HepG2 (cell line): ENCODE measurements at places on chromosomes 13 and 19. TPM values are rescaled to one million over a fixed set of nuclear protein-coding genes. Genes with fewer than 3 reads are reported as not detected.

GRCh38 chr13:50829896-50830295, 13.6 kb downstream of the DLEU7 start:
- DNase-seq: no peak

- DNase-seq: no peak
Measured at GRCh38 chr13:66977161-66977560, 253.0 kb downstream of the PCDH9 start.

DNA sequence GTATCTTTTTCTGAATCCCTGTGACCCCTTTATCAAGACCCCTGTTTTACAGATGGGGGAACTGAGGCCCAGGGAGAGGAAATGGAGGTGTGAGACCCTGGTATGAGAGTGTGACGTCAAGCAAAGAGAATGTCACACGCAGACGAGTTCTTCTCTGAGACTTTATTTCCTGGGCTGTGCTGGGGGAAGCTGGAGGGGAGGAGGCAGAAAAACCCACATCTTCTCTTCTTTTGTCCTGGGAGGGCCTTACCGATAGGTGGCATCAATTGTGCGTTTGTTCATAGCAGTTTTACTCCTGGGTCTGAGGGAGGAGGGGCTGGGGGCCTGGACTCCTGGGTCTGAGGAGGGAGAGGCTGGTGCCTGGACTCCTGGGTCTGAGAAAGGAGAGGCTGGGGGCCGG, 4.9 kb upstream of the KLK15 start:
- DNase-seq: no peak

GRCh38 chr13:73955977-73956500, 178.2 kb downstream of the KLF12 start:
- DNase-seq: no peak

- no peak for DNase-seq
Measured at GRCh38 chr19:17052439-17052838, 22.8 kb downstream of the HAUS8 start.

Gene ZNF442
- 6.0 and 8.6 TPM in 2 replicates for total RNA-seq

Gene B3GNT8
- total RNA-seq: 1.9 and 2.3 TPM in 2 replicates
